ENCODE measurements at places on chromosomes 4 and X. TPM values are rescaled to one million over a fixed set of nuclear protein-coding genes. Genes with fewer than 3 reads are reported as not detected.

DUX4 gene
- total RNA-seq = not detected

USP17L27 gene
- total RNA-seq = not detected

ENPP6 gene
- total RNA-seq = not detected

ASMTL gene
- total RNA-seq = 49.2 TPM

Data from activated B cell treated with CpG ODN at 0.5 μM for 24 hours (primary cell).